NCI-H2171 (cell line): ENCODE measurements at places on chromosomes 3 and 15.

GRCh38 chr3:31541089-31541488, 8.4 kb downstream of the STT3B start:
- DNase-seq = no peak

GRCh38 chr3:80232760-80233159, 465.0 kb upstream of the ROBO1 start:
- DNase-seq = no peak

- DNase-seq = no peak
Observed at GRCh38 chr3:49666592-49666991, 7.6 kb upstream of the APEH start.

GRCh38 chr15:73683777-73684580, at the start of gene CD276:
TSS of gene CD276 (plus strand) at chr15:73684383. CDS start at chr15:73699640, 15,257 bp downstream.
- peak; percentile 33 for DNase-seq

DNA sequence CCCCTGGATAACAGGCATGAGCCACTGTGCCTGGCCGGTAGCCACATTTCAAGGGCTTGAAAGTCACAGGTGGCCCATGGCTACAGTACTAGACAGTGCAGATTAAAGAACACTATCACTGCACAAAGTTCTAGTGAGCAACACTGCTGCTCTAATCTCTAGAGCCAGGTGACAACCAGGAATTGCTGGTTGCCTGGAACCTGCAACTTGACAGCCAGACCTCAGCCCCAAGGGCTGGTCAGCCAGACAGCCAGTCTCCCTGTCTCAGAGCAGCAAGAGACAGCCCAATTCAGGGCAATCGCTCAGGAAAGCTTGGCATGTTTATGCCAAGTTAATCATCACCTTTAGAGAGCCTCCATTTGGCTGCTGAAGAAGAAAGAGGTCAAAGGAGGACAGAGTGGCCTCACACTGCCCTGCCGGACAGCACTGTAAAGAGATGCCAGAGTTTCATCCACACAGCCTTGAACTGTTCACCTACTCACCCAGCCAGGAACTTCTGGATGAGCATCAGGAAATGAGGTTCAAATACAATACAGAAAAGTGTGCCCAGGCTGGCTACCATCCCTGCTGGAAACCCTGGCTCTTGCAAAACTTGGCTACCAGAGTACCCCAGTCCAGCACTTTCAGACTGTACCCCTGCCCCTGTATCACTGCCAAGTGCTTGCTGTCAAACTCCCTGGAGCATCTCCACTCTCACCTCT, 6.0 kb downstream of the CCDC12 start:
- DNase-seq = no peak
